ENCODE measurements at places on chromosomes 5 and 9.
A peak's percentile ranks its signal among the peaks of the same experiment; 100 is the strongest.

- DNase-seq: no peak
These were observed 597 bp upstream of the IRX4 start for GRCh38 chr5:1883120-1883924.

GRCh38 chr9:85202596-85202995 lies 533.1 kb downstream of the NTRK2 start:
- DNase-seq: no peak

GRCh38 chr5:159337016-159337955 lies 7.0 kb upstream of the IL12B start:
- no peak for DNase-seq

DNA sequence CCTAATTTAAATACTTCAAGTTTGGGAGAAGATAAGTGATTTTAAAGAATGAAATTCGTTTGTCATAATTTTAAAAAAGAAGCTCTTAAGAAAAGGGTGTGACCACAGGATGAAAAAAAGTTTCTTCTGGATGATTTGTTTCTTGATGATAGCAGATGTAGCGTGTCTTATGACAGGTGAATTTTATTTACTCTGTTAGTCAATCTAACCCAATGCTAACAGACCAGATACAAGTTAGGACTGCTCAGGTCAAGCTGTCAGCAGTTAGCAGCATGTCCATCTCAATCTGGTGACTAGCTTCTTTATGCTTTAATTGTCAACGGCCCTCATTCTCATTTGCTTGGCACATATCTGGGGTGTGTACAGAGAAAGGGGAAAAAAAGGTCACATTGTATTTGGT lies 456.0 kb downstream of the BNC2 start:
- DNase-seq: no peak

DNA sequence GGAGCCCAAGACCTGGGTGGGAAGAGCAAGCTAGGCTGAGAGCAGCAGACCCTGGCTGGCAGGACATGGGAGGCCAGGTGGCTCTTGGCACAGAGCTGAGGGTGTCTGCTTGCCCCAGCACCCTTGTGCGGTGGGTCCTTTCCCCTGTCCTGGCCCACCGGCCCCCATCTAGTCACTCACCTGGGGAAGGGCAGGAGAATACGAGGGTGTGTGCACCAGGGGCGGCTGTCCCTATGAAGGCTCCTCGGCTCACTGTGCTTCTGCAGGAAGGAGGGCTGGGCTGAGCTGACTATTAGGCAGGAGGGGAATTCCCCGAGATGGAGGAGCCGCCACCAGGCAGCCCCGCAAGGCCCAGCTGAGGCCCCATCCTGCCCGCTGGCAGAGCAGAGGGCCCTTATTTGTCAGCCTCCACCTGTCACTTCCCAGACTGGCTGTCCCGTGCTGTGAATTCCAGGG lies 6.1 kb upstream of the TNIP1 start:
- DNase-seq: peak; percentile 45

- DNase-seq: no peak
These were observed 110.2 kb downstream of the FBXL7 start for GRCh38 chr5:15610216-15610615.

DNA sequence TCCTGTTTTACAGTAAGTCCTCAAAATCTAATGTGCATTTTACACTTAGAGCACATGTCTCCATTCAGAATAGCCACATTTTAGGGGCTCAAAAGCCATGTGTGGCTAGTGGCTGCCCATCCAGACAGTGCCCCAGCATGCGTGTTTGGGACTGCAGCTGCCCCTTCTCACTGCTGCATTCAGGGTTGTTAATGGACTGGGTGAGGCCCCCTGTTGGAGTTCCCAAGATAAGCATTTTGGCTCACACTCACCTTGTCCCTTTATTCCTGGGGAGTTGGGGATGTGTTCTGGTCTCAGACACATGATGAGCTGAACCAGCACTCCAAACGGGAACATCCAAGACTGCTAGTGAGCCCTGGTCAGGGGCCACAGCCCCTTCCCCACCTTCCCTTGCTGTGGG lies 22.2 kb upstream of the ZNF366 start:
- no peak for DNase-seq

DNA sequence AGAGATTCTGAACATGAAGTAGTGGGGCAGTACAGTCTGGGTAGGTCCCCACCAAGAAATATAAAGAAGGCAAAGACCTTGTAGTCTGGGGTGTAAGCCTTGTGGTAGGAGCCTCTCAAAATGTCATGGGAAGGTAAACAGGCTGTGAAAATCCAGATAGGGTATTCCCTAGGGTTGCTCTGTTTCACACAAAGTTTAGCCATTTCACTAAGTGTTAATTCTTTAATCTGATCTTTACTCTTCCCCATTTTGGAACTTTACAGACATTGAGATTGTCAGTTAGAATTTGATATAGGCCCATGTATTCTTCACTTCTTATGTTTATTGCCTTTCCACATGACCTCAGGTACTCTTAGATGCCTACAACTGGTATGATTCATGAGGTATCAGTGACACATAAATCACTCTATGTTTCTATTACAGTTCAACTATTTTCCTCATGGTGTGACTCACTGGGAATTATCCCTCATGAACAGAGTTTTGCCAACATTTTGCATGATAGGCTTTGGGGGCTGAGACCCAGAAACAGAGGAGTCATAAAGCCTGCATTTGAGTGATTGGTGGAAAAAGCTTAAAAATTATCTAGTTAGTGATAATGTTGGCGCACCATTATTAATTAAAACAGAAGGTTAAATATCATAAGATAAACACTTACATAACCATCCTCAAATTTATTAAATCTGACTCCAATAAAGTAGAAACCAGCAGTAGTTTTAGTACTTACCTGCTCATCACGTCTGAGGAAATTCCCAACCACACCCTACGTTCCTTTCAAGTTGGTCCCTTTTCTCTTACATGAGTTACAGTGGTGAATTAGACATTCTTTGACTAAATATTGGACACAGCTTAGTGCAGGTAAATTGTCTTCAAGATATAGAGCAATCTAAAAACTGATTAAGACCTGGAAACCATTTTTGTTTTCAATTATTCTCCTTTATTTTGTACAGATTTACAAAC lies 399.8 kb upstream of the MEF2C start:
- no peak for DNase-seq

DNA sequence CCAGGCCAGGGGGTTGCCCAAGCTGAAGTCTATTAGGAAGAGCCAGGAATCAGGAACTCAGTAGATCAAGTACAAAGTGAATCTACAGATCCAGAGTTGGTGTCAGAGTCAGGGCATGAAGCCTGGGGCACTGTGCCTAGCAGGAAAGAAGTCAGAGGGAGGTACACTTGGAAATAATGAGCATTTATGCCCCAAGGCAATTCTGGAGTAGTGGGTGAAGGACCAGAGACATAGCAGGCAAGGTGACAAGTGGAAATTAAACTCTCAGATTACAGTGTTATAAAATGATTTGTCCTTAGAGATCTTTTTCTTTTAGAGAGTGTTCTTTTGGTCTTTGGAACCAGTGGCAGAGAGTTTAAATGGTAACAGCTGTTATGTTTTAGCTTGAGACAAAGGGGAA lies 138.0 kb downstream of the ADAMTSL1 start:
- no peak for DNase-seq

DNA sequence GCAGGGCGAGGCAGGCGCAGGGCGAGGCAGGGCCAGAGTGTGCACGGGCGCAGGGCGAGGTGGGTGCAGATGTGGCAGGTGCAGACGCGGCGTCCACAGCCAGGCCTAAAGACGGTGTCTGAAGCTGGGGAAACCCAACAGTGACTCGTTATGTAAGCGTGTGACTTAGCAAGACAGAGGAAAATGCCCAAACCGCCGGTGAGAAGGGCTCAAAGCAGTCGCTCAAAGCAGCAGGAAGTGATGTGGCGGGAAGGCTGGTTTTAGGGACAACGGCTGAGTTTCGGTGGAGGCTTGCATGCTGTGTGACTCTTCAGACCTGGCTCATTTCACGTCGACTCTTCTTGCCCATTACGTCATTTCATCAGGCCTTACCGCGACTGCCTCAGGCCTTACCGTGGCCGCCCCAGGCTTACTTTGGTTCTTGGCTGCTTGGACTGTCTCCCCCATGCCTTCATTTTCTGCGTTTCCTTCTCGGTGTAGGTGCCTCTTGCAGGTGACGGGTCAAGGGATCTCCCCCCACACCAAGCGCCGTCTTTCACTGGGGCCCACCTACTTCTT lies 50.5 kb upstream of the EXOC3 start:
- DNase-seq: peak; percentile 44

DNA sequence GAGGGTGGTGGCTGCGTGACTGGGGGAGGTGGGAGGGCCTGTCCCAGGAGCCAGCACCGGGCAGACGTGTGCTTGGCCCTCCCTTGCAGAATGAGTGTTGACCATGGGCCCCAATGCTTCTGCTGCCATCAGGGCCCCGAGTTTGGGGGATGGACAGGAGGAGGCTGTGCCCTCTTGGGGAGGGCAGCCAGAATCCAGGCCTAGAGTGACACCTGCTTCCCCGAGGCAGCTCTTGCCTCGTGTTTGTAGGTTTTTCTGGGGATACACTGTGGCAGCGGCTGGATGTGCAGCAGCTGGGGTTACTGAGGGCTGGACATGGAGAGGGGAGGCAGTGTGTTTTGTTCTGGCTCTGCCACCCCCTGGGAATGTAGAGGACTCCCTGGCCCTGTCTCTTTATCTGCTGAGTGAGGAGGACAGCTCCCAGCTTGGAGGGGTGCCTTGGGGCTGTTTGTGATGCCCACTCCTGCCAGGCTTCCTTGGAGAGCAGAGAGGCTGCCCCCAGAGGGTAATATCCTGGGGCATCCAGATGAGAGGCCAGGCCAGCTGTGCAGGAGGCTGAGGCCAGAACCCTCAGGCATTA lies 22.7 kb downstream of the WNK2 start:
- DNase-seq: no peak

DNA sequence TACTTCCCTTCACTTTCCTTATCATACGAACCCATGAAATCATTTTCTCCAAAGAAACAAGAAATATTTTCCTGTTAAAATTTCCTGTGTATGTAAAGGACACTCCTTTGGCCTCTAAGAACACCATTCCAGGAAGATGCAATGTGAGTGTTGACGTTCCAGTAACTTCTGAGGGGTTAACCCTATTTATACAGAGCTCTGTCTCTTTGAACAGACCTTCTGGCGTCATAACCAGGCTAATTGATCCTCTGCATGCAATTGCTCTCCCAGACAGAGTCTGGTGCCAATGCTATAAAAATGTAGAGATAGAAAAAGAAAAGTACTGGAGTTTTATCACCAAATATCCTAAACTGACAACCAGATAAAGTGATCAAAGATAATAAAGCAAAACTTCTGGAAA lies 218.5 kb downstream of the TLE1 start:
- no peak for DNase-seq
